ENCODE measurements at places on chromosomes 1 and 21.
A peak's percentile ranks its signal among the peaks of the same experiment; 100 is the strongest.

DNA sequence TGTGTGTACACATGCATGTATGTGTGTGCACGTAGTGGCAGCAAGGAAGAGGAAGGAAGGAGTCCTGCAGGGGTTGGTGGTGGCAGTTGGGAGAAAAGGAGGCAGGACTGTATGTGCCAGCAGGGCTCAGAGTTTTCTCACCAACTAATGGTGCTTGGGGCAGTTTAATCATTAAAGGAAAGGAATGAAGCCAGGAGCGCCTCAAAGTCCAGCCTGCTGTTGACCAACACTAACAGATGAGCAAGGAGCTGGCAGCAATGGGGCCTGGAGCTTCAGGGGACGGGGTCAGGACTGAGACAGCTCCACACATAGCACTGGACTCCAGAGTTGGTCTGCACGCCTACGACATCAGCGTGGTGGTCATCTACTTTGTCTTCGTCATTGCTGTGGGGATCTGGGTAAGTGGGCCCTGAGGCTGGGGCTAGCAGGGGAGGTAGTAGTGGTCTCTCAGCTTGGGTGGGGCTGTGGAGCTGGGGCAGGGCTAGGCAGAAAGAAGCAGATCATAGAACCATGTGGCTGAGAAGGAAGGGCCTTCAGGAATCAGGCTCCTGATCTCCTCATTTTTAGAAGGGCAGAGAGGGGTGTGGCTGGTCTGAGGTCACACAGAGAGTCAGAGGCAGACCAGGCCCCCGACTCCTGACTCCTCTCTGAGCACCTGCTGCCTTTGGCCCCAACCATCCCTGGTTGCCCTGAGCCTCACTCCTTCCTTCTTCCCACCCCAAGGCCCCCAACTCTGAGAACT lies at the start of gene SLC5A9:
Gene SLC5A9, plus strand, starts transcription at position 216 of the 742 bp plus-strand sequence. Its CDS starts 21 bp downstream, at position 237.
- no peak for DNase-seq

GRCh38 chr1:16122350-16122881 lies 33.5 kb downstream of the EPHA2 start:
- DNase-seq: no peak

GRCh38 chr1:157819896-157820295 lies at the start of gene FCRL1:
Gene FCRL1 (minus strand): TSS chr1:157820120. CDS start chr1:157820037, 83 bp downstream.
- no peak for DNase-seq

- no peak for DNase-seq
Observed at GRCh38 chr1:1630965-1631781, 800 bp upstream of the MMP23B start.

DNA sequence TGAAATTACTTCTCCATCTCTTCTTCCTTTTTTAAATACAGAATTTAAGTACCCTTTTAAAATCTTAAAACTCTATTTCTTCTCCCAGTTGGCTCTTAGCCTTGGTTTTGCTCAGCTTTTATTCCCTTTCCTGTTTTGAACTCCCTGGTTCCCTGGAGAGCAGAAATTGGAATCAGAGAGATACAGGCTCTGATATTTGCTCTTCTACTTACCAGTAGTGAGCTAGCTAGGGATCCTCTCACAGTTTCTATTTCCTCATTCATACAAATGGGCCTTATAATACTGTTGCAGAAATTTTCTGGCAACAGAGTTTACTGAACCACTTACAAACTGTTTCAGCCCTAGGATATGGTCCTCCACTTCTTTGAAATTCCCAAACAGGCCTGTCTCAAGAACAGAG lies 606.3 kb downstream of the NUF2 start:
- no peak for DNase-seq

DNA sequence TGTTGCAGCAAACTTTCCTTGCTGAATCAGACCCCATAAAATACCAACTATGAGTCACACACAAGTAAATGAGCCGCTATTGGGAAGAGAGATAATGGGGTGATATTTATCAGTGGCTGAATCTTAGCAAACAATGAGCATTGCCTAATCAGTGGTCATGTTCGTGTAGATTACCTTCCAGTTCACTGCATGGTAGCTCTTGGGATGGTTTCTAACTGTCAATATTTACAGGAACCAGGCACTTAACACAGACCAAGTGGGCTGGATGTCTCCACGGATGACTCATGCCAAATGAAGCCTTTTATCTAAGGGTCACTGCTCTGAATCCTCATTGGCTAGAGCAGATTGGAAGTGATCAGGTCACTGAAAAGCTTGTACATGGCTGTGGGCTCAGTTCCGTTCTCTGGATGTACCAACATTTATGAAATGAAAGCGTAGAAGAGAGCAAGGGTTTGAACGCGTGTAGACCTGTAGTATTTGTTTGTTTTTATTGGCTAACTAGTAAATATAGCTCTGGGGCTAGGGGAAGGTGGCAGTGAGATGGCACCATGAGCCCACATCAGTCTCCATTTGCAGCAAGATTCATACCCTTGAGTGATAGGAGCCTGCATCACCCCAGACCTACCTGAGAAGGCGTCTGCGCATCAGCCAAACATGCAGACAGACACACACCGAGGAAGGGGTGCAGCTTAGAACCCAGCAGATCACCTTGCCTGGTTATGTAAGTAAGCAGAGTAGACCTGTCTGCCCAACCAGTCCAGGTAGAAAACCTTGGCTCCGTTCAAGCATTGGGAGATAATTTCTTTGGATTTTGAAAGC lies 153.3 kb downstream of the TOMM20 start:
- DNase-seq: no peak

GRCh38 chr1:248807067-248807737 lies 18.5 kb downstream of the SH3BP5L start:
- DNase-seq: peak; percentile 29

GRCh38 chr1:220243947-220244346 lies 28.3 kb downstream of the RAB3GAP2 start:
- DNase-seq: no peak

DNA sequence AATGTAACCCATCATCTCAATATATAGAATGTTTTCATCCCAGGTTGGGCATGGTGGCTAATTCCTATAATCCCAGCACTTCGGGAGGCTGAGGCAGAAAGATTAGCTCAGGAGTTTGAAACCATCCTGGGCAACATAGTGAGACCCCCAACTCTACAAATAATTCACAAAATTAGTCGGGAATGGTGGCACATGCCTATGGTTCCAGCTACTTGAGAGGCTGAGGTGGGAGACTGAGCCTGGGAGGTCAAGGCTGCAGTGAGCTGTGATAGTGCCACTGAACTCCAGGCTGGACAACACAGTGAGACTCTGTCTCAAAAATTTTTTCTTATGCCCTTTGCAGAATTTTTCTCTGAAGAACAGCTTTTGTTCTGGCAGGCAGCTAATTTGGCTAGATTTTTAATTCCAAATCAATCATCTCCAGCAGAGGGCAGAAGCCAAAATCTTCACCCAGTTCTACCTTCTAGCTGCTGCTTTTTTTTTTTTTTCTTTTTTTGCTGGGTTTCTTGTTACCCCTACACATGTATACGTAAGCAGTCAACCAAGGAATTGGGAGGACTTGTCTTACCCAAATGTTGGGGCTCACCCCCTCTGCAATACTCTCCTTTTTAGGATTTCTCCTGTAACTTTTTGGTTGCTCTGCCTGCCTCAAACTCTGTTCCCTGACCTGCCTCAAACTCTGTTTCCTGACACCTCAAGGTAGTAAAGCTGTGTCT lies 2.7 kb upstream of the RAD54L start:
- no peak for DNase-seq

DNA sequence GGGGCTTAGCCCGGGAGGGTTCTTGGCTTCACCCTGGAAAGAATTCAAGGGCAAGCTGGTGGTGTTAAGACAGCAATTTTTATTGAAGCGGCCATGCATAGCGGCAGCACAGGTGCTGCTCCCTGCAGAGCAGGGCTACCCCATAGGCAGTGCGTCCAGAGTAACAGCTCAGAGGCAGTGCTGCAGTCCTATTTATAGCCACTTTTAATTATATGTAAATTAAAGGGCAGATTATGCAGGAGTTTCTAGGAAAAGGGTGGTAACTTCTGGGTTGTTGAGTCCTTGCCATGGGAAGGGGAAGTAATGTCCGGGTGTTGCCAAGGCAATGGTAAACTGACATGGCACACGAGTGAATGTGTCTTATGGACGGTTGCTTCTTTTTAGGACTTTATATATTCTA lies 57.0 kb downstream of the VPS26C start:
- DNase-seq: no peak

DNA sequence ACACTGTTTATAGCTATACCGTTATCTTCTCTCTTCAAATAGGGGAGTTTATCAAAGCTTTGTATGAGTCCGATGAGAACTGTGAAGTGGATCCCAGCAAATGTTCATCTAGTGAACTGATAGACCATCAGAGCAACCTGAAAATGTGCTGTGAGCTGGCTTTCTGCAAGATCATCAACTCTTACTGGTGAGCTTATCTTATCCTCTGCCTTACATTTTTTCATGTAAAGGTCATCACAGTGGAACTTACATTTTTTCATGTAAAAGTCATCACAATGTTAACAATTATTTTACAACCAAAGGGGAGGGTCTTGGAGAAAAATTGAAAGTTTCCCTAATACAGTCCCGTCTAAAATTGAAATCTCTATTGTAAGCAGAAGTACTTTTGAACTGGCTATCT lies 45.2 kb downstream of the CLEC20A start:
- no peak for DNase-seq

DNA sequence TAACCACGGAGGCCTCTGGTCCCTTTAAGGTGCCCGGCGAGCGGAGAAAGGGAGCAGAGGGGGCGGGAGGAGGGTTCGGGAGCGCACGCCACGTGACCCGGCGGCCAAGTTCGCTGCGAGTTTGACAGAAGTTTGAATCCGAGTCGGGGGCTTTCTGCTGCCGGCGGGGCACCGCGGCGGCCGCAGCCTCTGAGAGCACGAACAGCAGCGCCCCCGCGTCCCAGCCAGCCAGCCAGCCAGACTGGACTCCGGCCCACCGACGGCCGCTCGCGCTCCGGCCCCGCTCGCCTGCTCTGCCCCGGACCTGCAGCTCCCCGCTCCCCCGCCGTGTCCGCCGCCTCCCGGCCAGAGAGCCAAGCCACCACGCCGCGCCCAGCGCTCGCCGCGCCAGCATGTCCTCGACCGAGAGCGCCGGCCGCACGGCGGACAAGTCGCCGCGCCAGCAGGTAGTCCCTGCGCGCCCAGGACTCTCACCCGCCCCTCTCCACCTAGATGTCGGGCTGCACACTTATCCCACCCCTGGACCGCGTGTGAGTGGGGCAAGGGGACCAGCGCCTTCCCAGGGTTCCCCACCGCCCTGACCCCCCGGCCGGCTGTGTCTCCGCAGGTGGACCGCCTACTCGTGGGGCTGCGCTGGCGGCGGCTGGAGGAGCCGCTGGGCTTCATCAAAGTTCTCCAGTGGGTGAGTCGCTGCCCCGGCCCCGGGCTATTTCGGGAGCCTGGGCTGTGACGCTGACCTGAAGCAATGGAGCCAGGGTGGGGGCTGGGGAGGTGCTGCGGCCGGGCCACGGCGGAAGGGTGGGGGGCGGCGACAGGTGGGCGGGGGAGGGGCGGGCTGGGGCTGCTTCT lies at the start of gene SYPL2:
Gene SYPL2, plus strand, starts transcription at position 95 of the 849 bp plus-strand sequence. Its CDS starts 298 bp downstream, at position 393.
- DNase-seq: no peak

GRCh38 chr1:19879661-19880060 lies 2.5 kb upstream of the OTUD3 start:
- DNase-seq: no peak

DNA sequence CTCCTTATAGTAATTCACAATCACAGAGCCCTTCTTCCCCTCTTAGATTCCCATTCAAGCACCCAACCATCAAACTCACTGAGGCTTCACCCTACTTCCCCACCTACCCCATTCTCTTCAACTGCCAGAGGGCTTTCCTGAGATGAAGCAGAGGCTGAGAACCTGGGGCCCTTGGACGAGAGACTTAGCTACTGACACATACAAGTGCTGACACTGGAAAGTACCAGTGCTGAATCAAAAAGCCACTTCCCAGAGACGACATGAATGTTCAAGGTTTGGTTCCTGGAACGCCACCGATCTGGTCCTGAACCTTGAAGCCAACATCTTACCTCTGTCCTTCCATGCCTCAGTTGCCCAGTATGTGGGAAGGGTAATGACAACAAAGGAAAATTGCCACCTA lies 16.6 kb upstream of the RAP1A start:
- no peak for DNase-seq

GRCh38 chr1:110176299-110176956 lies 26.1 kb downstream of the SLC6A17 start:
- DNase-seq: no peak

All from activated CD4-positive, alpha-beta T cell treated with anti-CD3 and anti-CD28 coated beads for 1 hour (primary cell).